Mesenchymal stem cell (in vitro differentiated cells and primary cell): ENCODE measurements at places on chromosomes 12 and 14.

DNA sequence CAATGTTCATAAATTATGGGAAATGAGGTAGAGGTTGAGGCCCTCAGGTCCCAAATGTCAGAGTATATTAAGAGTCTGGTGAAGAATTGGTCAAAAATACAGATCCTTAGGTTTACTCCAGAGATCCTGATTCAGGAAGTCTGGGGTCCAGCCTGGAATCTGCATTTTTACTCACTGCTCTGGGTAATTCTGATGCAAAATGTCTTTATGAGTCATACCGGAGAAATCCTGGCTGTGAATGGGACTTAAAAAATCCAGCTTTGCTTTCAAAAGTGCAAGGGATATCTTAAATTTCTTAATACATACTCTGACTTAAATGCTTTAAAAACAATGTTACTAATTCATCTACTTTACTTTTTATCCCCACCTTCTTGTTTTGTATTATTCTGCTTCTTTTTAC lies 74.5 kb downstream of the FERMT2 start:
- no peak overlapping the region for H3K27ac ChIP-seq
- H3K27me3 ChIP-seq, result no peaks in the 10 kb centered on the region
- DNase-seq, result peak; percentile 37

- no peak overlapping the region for H3K27ac ChIP-seq
- H3K36me3 ChIP-seq, result no peaks in the 10 kb centered on the region
- DNase-seq, result no peak
- H3K27me3 ChIP-seq, result no peaks in the 10 kb centered on the region
- no peaks in the 10 kb centered on the region for H3K4me1 ChIP-seq
Observed at GRCh38 chr14:42513837-42514236, 907.2 kb downstream of the LRFN5 start.

DNA sequence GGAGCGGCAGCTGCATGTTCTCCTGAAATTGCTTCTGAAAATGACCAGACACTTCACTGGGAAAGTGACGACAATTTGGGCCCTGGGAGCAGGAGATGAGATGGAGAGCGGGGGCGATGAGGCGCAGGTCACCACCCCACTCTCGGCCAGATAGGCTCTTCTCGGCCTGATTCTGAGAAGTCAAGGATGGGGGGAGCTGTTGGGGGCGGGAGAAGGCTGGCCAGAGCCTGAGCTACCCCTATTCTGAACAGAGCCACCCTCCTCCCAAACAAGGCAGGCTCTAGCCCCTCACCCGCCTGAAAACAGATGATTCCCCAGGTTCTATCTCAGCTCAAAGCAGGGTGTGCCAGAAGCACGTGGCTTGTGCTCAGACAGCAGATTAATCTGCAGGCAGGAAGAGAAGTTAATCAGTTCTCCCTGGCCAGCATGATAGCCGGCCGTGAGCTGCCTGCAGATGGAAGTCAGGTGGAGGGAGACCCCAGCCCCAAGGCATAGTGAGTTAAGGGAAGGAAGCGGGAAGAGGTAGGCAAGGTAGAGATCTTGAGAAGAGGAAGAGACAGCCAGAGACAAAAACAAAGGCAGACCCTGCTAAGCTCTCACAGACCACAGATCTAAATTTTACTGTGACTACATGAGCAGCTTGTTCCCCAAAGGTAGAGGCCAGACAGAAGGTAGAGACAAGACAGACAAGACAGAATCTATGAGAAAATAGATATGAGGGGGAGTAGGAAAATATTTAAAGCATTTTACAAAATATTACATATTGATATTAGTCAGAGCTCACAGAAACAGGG lies 10.9 kb upstream of the TAC3 start:
- peaks cover 2% of the 10 kb centered on the region for H3K4me1 ChIP-seq
- no peak overlapping the region for H3K4me3 ChIP-seq
- H3K27ac ChIP-seq, result no peak overlapping the region
- peaks cover 70% of the 10 kb centered on the region for H3K27me3 ChIP-seq

- H3K27ac ChIP-seq, result no peak overlapping the region
- no peak overlapping the region for H3K4me3 ChIP-seq
- no peak for DNase-seq
- H3K36me3 ChIP-seq, result no peaks in the 10 kb centered on the region
- H3K4me1 ChIP-seq, result no peaks in the 10 kb centered on the region
- no peaks in the 10 kb centered on the region for H3K27me3 ChIP-seq
Observed at GRCh38 chr12:79521576-79521975, 169.2 kb downstream of the PAWR start.

DNA sequence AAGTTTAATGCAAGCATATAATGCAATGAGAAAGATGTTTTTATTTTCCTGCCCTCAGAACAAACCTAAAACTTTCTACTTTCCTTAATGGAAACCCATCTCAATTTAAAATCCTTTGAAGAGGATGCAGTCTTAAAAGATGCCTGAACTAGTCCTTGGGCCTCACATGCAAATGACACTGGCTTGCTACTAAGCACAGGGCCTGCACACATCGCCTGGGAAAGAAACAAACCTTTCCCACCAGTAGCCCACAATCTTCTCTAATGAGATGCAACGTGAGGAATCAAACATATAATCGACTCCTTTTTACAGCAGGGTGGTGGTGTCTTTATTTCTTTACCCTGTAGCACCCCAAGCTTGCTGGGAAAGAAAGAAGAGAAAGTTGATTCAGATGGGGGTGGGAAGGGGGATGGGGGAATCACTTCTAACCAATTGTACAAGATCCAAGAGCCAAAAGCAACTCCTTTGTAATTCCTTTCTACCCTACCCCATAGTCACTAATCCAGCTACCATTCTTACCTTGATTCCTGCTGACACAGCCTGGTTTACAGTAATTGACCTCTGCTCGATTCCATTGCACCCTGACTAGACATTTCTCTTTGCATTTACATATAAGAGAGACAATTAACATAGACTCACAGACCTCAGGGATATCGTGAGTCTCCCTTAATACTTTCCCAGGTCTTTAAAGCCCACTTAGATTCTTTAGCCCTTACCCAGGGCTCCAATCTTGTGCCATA lies 69.5 kb upstream of the FERMT2 start:
- H3K27me3 ChIP-seq, result no peaks in the 10 kb centered on the region
- H3K4me1 ChIP-seq, result no peaks in the 10 kb centered on the region
- H3K4me3 ChIP-seq, result no peak overlapping the region

- H3K4me3 ChIP-seq, result no peak overlapping the region
- peaks cover 8% of the 10 kb centered on the region for H3K27me3 ChIP-seq
- peaks cover 5% of the 10 kb centered on the region for H3K4me1 ChIP-seq
- DNase-seq, result no peak
- H3K36me3 ChIP-seq, result no peaks in the 10 kb centered on the region
- H3K27ac ChIP-seq, result no peak overlapping the region
Observed at GRCh38 chr14:92450351-92451070, 63.1 kb upstream of the RIN3 start.

- no peaks in the 10 kb centered on the region for H3K36me3 ChIP-seq
- no peaks in the 10 kb centered on the region for H3K27me3 ChIP-seq
- H3K4me1 ChIP-seq, result peaks cover 2% of the 10 kb centered on the region
- H3K27ac ChIP-seq, result no peak overlapping the region
- no peak overlapping the region for H3K4me3 ChIP-seq
- no peak for DNase-seq
Observed at GRCh38 chr14:39957290-39957689, 525.1 kb upstream of the FBXO33 start.

- no peaks in the 10 kb centered on the region for H3K36me3 ChIP-seq
- no peaks in the 10 kb centered on the region for H3K27me3 ChIP-seq
- no peak overlapping the region for H3K27ac ChIP-seq
- H3K4me1 ChIP-seq, result no peaks in the 10 kb centered on the region
- no peak for DNase-seq
Observed at GRCh38 chr12:90987520-90987919, 17.3 kb downstream of the EPYC start.

DNA sequence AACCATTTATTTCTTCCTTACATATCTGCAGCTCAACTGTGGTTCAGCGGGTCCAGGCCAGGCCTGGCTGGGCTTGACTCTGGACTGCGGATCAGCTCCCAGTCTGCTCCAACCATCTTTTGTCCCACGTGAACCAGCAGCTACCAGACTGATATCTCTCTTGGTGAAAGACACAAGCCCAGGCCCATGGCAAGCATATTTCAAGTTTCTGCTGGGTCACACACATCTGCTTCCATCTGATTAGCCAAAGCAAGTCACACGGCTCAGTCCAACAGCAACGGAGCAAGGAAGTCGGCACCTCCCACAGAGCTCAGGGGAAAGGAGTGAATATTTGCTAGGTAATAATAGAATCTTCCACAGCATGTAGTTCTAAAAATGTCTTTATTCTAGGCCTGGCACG lies 24.7 kb upstream of the MARK3 start:
- no peak overlapping the region for H3K27ac ChIP-seq
- no peaks in the 10 kb centered on the region for H3K36me3 ChIP-seq
- H3K4me3 ChIP-seq, result no peak overlapping the region
- H3K4me1 ChIP-seq, result peaks cover 1% of the 10 kb centered on the region

GRCh38 chr14:92613008-92613658 lies 99.6 kb downstream of the RIN3 start:
- H3K36me3 ChIP-seq, result peaks cover 20% of the 10 kb centered on the region
- no peaks in the 10 kb centered on the region for H3K27me3 ChIP-seq
- H3K4me1 ChIP-seq, result peaks cover 13% of the 10 kb centered on the region

DNA sequence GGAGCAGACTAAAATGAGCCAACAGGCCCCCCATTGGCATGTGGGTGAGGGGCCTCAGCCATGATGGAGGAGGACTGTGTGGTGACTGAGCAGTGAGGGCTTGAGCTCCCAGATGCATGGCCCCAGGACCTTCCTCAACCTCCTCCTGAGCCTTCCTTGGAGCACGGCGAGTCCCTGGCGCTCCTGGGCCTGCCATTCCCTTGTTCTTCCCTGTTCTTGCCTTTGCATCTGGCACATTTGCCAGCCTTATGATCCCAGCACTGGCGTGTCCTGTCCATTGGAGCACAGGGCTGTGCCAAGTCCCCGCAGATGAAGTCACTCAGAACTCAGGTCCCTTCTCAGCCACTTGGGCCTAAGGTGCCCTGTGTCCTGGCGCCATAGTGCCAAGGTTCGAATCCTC lies 40.3 kb upstream of the MEG3 start:
- H3K36me3 ChIP-seq, result no peaks in the 10 kb centered on the region
- H3K4me1 ChIP-seq, result no peaks in the 10 kb centered on the region
- no peak for DNase-seq
- H3K27me3 ChIP-seq, result peaks cover 13% of the 10 kb centered on the region
- H3K4me3 ChIP-seq, result no peak overlapping the region

- H3K4me3 ChIP-seq, result no peak overlapping the region
- DNase-seq, result peak; percentile 72
- no peak overlapping the region for H3K27ac ChIP-seq
- H3K27me3 ChIP-seq, result no peaks in the 10 kb centered on the region
- no peaks in the 10 kb centered on the region for H3K36me3 ChIP-seq
Observed at GRCh38 chr14:93984987-93985410, 8.6 kb upstream of the ASB2 start.

- peaks cover 14% of the 10 kb centered on the region for H3K4me1 ChIP-seq
- H3K36me3 ChIP-seq, result peaks cover 55% of the 10 kb centered on the region
- no peak overlapping the region for H3K4me3 ChIP-seq
- H3K27ac ChIP-seq, result no peak overlapping the region
- peaks cover 5% of the 10 kb centered on the region for H3K27me3 ChIP-seq
Observed at GRCh38 chr12:132582582-132583410, 27.6 kb downstream of the LRCOL1 start.

GRCh38 chr12:42237052-42237852 lies 796 bp downstream of the YAF2 start:
- H3K36me3 ChIP-seq, result peaks cover 6% of the 10 kb centered on the region
- H3K4me3 ChIP-seq, result peak overlapping the region; percentile 94
- peak; percentile 86 for DNase-seq
- H3K27ac ChIP-seq, result peak overlapping the region; percentile 4
- no peaks in the 10 kb centered on the region for H3K4me1 ChIP-seq
- H3K27me3 ChIP-seq, result no peaks in the 10 kb centered on the region

DNA sequence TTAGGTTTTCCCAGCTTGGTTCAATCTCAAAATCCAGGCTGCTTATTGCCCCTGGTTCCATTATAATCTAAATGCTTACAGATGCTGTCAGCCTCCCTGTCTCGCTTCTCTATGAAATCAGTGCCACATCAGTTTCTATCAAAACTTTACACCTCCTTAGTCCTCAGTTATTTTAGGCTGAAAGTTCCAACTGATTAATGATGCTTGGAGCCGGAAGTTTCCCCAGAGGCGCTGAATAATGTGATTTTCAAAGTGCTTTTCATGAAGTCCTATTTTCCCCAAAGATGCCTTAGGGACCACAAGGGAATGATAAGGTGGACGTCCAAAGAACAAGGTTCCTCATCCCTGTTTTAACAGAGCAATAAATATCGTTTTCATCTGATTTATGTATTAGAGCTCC lies 262.4 kb upstream of the RMST start:
- no peak overlapping the region for H3K4me3 ChIP-seq
- H3K27ac ChIP-seq, result no peak overlapping the region
- H3K4me1 ChIP-seq, result no peaks in the 10 kb centered on the region
- H3K36me3 ChIP-seq, result no peaks in the 10 kb centered on the region
- no peak for DNase-seq
- no peaks in the 10 kb centered on the region for H3K27me3 ChIP-seq

DNA sequence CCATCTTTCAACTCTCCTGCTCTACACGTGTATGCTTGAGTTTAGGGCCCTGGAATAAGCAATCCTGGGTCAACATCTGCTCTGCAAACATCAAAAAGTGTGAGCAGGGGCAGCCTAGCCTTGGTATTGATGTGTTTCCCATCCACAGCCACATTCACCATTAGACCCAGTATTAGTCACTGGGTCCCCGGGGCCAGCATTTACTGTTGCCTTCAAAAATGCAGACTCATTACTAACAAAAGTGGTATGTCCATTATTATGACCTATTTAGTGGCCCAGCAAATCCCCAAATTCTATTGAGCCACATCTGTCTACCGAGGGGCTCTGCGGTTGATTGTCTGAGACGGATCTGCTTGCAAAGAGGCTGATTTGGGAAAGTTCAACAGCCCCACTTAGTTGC lies 661.8 kb downstream of the DIO2 start:
- H3K27ac ChIP-seq, result no peak overlapping the region
- no peak overlapping the region for H3K4me3 ChIP-seq
- DNase-seq, result peak; percentile 20

DNA sequence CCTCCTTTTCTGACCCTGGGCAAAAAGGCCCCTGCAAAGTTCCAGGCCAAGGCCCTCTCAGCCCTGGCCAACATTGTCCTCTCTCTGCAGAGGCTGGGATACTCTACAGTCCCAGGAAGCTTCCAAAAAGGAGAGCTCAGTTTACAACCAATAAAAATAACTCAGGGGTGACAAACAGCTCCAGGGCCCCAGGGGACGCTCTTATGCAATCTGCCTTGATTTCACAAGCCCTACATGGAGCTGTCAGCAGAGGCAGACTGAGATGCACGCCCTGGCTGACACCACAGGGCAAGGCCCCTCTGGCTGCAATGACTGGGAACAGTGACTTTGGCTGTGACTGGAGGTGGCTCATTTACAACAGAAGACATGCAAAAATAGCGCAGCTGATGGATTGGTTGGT lies 129.0 kb upstream of the MED13L start:
- H3K36me3 ChIP-seq, result no peaks in the 10 kb centered on the region
- peak; percentile 93 for DNase-seq
- H3K4me3 ChIP-seq, result no peak overlapping the region
- no peak overlapping the region for H3K27ac ChIP-seq
- H3K27me3 ChIP-seq, result no peaks in the 10 kb centered on the region
